ENCODE measurements at places on chromosomes 2 and 18.

DNA sequence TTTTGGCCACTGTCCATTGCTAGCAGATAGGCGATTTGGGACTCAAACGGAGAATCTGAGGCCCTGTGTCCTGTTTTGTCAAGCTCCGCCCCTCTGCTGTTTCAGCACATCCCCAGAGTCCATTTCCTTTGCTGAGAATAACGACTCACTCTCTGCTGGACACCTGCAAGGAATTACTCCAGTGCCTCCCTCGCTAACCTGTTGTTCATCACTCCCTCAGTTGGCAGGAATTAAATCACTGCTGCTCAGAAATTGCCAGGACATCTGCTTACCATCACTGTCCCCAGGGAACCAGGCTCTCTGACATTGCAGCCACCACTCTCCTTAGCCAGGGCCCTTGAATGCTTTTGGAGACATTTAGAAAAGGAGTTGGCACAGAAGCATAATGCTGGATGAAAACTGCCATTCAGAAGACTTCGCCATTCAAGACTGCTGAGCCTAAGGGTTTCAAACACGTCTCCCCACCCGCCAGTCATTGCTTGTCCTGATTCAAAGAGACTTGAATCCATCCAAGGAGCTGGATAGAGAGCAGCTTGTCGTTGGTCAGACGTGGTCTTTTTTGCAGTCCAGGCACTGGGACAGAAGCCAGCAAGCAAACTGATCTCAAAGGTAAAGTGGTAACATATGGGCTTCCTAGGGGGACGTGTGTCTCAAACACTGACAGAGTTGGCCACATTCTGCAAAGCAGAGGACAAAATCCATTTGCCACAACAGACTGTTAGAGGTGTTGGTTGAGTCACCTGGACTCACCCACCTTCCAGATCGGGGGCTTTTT is 155.3 kb downstream of the UXS1 start:
- DNase-seq: no peak

GRCh38 chr18:8800445-8800844 is 95.1 kb downstream of the MTCL1 start:
- DNase-seq: no peak

DNA sequence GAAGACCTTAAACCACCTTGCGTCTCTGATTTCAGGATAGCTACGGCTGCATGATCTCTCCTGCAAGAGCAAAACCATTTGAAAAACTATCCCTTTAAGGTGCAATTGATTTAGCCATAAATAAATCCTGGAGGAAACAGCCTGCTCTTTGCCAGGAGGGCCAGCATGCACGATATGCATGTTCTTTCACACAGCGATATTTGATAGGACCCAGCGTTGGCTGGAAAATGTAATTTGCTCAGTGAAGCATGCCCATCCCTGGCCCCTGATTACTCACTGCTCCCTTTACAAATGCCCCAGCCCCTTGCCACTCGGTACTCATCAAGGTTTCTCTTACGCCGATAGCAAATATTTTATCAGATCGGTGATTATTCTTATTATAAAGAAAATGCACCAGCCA is 315.4 kb downstream of the CDH2 start:
- peak; percentile 34 for DNase-seq

GRCh38 chr18:21000667-21001066 is 110.9 kb downstream of the ROCK1 start:
- DNase-seq: no peak

DNA sequence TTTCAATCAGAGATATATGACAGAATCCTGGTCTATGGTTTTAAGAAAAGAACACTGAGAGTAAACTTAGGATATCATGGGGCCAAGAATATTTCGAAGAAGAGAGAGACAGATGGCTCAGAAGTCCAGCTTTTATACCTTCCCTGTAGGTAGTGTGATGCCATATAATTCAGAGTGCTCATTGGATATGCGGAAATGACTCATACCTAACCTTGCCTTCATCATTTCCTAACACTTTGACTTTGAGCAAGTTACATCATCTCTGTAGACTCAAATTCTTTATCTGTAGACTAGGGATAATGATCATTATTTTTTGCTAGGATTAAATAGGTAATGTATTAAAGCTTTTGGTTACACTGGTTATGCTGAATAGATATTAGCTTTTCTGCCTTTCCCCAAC is 461.6 kb upstream of the CNTNAP5 start:
- no peak for DNase-seq

DNA sequence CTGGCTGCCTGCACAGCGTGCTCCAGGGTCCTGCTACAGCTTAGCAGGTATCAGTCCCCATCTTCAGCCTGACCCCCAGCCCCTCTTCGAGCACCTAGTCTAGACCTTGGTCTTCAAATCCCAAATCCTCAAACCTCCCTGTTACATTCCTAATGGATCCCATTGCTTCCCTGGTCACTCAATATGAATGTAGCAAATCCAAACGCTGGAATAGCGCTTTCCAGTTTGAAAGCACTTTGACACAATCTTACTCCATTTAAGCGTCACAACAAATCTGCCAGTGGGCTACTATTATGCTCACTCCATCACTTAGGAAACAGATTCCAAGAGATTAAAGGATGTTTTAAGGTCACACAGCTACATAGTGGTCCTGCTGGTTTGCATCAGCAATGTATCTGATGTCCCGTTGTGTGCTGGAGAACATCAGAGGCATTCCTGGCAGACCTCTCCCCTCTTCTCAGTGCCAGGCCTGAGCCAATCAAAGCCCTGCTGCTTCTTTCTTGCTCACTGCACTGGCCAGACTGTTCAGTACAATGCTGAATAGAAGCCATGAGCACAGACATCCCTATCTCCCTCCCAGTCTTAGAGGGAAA is 11.1 kb upstream of the INO80C start:
- DNase-seq: no peak

GRCh38 chr2:27211241-27211942 is 449 bp upstream of the ATRAID start:
- DNase-seq: no peak

- no peak for DNase-seq
Observed at GRCh38 chr2:101574622-101575021, 99.7 kb upstream of the RFX8 start.

GRCh38 chr2:98637401-98638147 is 29.2 kb downstream of the UNC50 start:
- DNase-seq: no peak

DNA sequence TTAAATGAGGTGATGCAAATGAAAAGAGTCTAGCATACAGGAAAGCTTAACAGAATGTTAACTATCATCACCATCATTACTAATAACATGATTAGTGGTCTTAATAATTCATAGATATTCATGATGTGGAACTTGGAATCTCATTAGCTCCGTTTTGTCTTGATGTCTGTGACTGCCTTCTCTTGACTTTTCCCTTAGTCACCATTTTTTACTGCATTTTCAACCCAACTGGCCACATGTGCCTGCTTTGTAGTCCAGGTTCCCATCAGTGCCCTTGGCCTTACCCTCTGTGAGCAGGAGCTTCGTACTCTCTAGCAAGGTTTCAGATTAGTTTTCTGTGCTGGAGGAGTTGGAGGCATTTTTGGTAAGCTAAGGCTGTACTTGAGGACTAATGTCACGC is 47.0 kb downstream of the RAB31 start:
- DNase-seq: no peak

- DNase-seq: no peak
Observed at GRCh38 chr2:75646090-75646582, 447 bp upstream of the MRPL19 start.

DNA sequence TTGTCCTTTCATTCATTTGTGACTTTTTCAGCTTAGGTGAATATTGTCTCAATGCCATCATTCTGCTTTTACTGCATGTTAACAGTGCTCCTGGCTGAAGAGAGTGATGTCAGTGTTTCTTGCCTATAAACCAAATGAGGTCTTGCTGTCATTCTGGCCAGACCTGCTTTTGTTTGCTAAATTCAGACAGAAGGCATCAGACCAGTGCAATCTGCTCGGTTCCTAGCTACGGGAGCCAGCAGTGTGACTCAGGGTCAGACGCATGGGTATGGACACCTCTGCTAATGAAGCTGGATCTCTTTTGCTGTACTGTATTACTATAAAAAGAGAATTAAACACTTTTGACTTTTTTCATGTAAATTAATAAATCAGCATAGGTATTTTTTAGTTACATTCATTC is 178.9 kb downstream of the TMEM182 start:
- DNase-seq: no peak

DNA sequence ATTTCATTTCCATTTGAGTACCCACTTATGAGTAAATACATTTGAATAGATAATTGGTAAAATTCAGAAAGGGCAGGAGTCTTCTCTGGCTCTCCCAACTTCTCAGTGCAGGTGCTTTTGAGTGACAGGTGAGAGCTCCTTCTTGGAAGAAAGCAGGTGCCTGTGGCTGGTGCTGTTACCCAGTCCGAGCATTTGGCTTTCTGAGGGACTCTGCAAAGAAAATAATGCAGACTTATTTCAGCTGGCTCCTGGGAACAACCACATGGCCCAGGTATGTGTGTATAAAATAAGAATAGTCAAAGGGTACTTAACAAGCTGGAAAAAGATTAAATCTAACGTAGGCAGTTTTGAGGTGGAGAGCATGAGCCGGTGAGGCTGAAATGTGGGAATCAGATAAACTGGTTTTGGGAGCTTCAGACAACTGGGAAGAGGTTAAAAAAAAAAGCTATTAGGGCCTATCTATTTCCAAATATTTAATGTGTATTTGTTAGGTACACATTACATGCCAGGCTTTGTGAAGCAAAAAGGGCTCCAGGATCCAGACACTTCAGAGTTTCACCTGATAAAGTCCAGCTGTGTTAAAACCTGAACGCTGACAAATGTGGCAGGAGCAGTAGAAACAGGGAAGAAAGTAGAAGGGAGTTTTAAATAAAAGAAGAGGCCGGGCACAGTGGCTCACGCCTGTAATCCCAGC is 20.6 kb downstream of the ZNF236 start:
- DNase-seq: no peak

GRCh38 chr2:120495586-120495985 is 149.7 kb downstream of the INHBB start:
- no peak for DNase-seq
